Hematopoietic multipotent progenitor cell treated with erythropoietin and hydrocortisone succinate and interleukin-3 and kit ligand, for 4 days (in vitro differentiated cells): ENCODE measurements at places on chromosomes 12 and 14.

DNA sequence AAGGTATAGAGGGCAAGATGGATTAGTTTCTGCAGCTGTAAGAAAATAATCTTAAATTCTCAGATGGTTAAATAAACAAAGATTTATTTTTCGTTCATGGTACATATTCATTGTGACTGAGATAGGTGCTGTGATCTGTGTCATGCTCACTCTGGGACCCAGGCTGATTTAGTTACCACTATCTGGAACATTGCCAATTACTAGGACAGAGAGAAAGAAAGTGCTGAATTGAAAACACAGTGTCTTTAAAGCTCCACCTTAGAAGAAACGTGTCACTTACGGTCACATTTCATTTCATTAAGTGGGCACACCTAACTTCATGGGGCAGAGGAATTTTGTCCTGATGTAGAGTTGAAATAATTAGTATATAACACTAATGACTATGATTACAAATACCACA, 430.0 kb downstream of the CCDC91 start:
- no peak for DNase-seq

DNA sequence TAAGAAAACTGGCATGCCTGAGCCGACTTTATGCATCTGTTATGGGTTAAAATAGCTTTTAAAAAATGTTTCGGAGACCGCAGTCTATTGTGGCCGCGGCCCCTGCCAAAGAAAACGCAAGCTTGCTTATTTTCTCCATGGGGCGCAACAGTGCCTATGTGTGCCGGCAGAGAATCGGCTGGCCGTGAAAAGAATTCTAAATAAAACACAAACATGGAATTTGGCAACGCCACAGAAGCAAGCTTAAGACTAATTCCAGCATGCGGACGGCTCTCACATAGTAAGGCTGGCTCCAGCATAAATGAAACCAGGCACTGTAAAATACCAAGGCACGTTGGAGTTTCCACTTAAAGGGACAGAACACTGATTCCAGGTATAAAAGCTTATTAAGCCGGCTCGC, 56.7 kb downstream of the BCL11B start:
- no peak for DNase-seq

GRCh38 chr14:105185001-105185400, 3.9 kb upstream of the NUDT14 start:
- no peak for DNase-seq

DNA sequence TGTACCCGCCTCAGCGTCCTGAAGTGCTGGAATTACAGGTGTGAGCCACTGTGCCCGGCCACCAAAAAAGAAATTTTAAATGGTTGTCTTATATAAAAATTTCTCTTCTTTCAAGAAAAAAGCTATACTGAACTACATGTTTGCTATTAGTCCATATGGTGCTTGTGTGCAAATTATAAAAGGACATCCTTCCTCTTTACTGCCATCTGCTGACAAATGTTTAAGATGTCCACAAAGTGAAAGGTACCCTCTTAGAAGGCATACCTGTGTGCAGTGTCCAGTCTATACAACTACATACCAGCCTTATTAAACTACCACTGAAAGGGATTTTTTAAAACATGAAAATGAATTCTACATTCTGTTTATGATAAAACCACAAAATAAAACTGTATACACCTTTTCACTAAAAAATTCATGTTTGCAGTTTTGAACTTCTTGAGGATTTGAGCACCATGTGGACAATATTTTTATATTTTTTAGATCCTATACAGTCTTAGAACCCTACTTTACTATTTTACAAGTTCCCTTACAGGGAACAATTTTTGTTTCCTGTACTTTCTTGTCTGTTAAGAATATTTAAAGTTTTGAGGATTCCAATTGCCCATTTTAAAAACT, 32.8 kb upstream of the TOMM20L start:
- peak; percentile 72 for DNase-seq

DNA sequence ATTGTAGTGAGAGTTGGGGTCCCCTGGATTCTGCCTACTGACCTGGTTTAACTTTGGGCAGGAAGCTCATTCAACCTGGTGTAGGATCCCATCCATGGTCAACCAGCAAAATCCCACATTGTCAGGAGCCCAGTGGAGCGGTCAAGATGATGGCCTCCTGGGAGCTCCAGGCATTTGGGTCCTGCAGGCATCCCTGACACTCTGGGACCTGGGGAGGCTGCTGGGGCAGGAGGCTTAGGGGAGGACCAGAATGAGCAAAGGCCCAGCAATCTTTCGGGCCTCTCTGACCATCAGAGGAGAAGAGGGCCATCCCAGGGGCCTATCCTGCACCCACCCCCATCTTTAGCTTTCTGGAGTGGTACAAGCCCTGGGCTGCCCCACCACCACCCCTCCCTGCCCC, 104.0 kb downstream of the PRMT8 start:
- no peak for DNase-seq

DNA sequence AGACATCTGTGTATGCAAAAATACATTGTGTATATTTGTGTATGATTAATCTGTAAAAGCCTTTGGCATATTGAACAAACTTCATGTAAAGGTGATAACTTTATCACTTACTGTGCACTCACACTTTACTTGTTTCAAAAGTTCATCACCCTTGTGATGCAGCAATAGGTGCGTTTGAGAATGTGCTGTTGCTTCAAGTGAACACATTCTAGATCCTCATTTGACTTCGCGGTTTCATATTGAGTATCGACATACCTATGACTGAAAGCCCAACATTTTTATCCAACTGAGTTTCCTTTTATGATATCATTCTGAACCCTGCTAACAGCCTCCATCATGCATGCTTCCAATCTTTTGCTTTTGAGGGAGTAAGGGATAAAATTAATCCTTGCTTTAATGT, 1086.9 kb downstream of the TMEM121 start:
- no peak for DNase-seq

- DNase-seq, result peak; percentile 24
Observed at GRCh38 chr14:86481104-86481503, 951.2 kb downstream of the FLRT2 start.

GRCh38 chr14:75341620-75342019, 63.0 kb downstream of the FOS start:
- DNase-seq, result peak; percentile 84

GRCh38 chr12:94507455-94507854, 47.8 kb upstream of the CEP83 start:
- DNase-seq, result no peak

- peak; percentile 32 for DNase-seq
Observed at GRCh38 chr12:103586132-103586531, 941 bp upstream of the STAB2 start.

- DNase-seq, result no peak
Observed at GRCh38 chr14:27845241-27845850, 921.2 kb upstream of the FOXG1 start.

DNA sequence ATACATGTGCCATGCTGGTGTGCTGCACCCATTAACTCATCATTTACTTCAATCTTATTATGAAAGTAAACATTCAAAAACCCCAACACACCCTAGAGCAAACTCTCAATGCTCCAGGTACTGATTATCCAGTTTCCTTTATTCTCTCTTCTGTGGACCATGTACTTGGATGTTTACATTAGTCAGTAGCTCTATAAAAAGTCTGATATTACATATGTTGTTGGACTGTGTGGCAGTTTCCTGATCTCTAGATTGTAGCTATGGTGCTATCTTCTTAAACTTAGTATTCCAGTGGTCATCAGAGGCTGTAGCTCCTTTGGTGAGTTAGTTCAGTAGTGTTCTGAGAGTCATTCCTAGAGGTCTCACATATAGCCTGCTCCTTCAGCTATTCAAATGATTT, 25.1 kb upstream of the ITGA5 start:
- DNase-seq, result no peak

GRCh38 chr12:848173-848865, 95.9 kb downstream of the WNK1 start:
- peak; percentile 20 for DNase-seq

DNA sequence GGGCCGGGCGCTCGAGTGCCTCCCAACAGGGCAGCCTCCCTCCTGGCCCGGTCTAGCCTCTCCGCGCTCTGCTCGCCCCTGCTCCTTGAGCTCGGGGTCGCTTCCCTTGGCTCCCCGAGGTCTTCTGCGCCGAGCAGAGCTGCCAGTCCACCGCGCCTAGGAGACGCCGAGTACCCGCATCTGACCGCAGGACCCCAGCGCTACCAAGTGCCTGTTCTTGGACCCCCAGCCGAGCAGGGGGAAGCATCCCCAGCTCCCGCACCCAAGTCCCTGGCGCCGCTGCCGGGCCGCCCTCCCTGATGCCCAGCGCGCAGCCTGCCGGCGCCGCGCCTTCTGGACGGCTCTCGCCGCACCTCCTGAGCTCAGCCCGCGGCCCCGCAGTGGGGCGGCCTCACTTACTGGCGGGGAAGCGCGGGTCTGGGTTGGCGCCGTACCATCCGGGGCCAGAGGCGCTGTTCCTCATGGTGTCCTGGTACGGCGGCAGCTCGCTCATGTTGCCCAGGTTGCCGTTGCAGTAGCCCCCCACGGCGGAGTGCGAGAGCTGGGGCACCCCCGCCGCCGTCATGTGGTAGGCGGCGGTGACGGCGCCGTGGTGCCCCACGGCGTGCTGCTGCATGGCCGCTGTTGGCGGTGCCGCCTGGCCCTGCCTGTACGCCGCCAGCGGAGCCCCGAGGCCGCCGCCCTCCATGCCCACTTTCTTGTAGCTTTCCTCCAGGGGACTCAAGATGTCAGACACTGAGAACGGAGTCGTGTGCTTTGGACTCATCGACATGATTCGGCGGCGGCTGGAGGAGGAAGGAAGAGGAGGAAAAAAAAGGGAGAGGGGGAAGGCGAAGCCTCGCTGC, 1.2 kb downstream of the NKX2-1 start:
- peak; percentile 4 for DNase-seq

- peak; percentile 59 for DNase-seq
Observed at GRCh38 chr14:99946652-99947489, 118.4 kb upstream of the EVL start.

DNA sequence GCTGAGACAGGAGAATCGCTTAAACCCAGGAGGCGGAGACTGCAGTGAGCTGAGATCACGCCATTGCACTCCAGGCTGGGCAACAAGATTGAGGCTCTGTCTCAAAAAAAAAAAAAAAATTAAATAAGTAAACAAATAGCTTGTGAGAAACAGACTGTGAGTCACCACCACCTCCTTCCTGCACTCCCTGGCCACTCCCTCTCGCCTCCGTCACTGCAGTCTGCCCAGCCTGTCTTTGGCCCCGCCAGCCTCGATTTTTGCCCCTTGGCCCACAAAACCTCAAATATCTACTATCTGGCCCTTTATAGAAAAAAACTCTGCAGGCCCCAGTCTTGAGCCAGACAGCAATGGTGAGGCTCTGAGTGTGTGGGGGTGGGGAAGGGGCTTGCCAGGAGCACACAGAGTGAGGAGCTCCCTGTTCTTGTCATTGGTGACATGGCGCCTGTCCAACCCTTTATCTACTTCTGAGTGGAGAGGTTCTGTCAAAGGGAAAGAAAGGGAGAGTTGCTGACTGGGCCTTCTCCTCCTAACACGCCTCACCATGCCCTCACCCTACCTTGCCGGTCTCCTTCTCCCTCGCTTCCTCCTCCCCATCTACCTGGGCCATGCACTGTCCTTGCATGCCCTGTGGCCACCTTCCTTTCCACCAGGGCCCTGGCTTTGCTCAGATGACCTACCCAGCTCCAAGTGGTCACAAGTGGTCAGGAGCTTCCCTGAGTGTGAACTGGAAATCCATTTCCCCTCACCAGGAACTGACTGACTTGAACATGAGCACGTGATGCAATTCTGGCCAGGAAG, 22.1 kb downstream of the LGMN start:
- DNase-seq, result peak; percentile 85

GRCh38 chr12:120241561-120242274, 23.8 kb downstream of the PXN start:
- no peak for DNase-seq

DNA sequence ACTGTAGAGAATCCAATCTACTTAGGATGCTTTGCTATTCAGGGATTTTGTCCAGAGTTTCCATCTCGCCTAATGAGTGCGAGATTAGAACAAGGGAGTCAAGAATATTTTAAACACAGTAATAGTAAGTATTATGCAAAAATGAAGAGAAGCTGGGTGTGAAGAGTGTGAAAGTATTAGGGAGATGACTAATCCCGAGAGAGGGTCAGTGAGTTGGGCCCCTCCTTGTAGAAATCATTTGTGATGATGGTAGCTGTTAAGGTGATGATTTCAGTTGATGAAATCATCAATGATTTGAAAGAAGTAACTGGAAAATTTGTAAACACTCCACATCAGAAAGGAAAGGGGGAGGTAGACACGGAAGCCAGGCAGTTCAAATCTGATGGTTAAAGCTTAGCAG, 478.9 kb upstream of the MGAT4C start:
- no peak for DNase-seq

DNA sequence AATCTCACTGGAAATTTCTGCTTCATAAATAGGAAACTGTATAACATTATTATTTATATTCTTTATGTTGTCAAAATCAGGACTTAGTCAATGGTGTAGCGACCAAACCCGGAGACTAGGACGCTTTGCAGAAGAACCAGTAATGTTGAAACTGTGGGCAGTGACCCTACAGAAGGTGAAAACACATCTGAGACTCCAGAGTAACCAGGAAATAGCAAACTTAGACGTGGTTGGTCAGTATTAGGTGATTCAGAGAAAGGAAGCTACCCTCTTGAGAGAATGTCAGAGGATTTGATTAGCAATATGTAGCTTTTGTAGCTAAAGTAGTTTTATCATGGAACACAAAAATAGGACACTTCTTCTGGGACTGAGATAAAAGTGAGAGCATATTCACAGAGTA, 381.9 kb downstream of the SLC16A7 start:
- DNase-seq, result no peak

DNA sequence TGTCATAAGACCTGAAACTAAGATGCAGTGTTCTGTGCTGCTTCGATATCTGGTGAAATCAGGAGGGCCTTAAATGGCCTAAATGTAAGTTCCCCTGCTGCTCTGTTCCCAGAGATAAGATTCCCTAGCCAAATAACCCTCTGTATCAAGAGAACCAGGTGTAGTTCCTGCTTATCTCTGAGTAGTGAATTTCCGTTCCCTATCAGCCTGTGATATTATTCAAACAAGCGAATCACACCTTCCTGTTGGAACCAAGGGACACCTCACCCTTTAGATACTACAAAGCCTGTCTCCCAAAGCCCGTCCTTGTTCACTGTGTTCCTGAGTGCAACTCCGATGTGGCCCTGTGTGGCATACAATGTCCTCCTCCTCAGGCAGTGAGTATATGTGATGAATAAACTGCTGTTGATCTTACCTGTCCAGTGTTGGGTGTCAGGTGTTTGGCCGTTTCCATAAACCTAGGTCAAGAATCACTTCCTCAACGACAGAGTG, 52.2 kb upstream of the COCH start:
- DNase-seq, result peak; percentile 54

DNA sequence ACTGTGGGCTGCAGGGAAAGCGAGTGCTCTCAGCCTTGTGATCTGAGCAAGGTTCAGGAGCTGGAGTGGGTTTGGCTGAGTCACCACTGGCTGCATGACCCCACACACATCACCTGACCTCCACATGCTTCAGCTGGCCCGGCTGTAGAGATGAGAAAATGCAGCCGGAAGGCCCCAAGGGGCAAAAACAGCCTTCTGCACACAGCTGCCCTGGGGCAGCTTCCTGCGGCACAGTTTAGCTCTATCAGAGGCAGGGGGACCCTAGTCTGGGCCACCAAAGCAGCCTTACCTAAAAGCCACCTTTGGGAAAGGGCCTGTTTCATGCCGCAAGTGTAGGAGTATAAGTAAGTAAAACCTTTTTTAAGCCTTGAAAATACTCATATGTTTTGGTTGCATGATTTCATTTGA, 123.3 kb downstream of the SSPN start:
- no peak for DNase-seq
